ENCODE measurements at places on chromosomes 7 and 10. TPM values are rescaled to one million over a fixed set of nuclear protein-coding genes. Genes with fewer than 3 reads are reported as not detected.

The PROSER2 gene
- 24.5 TPM for total RNA-seq

The SYPL1 gene
- 36.3 TPM for total RNA-seq

The ASB10 gene
- not detected for total RNA-seq

The C1QL3 gene
- total RNA-seq, result not detected

The ATOH7 gene
- total RNA-seq, result not detected

The OPALIN gene
- total RNA-seq, result not detected

The NEUROG3 gene
- not detected for total RNA-seq

The PGAM2 gene
- not detected for total RNA-seq

The GAD2 gene
- not detected for total RNA-seq

The TMEM60 gene
- total RNA-seq, result 10.4 TPM

The NAMPT gene
- 621 TPM for total RNA-seq

The FGFR2 gene
- 24.9 TPM for total RNA-seq

The TSPAN15 gene
- total RNA-seq, result 3.1 TPM

The SH2D4B gene
- total RNA-seq, result not detected

The SLC35G1 gene
- total RNA-seq, result 3.9 TPM

The RNF32 gene
- total RNA-seq, result 0.84 TPM

The EEPD1 gene
- 5.9 TPM for total RNA-seq
